ENCODE measurements at places on chromosomes 11 and 22.

DNA sequence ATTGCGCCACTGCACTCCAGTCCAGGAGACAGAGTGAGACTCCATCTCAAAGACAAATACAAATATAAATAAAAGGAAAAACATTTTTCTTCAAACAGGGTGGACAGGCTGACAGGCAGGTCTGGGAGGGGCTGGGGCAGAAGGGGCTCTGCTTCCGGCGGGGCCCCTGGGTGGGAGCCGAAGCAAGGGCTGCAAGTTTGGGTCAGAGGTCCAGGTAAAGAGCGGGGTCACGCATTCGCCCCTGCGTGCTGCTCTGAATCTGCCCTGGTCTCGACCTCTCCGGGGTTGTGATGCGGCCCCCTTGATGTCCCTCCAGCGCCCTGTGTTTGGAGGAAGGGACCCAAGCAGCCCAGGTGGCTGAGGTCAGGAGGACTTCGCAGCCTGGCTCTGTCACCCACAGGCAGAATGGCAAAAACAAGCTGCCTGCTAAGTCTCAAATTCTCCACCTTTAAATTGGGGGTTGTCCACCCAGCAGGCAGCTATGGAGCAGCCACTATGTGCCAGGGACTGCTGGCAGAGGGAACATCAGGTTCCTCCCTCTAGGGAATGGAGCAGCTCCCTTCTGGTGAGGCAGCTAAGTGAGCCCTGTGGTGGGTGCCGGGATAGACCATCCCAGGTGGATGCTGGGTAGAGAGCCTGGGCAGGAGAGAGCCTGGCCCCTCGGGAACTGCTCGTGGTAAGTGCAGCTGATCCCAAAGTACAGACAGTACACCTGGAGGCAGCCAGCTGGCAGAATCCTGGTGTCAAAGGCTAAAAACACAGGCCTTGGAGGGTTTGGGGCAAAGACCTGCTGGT lies 10.3 kb upstream of the PHF21B start:
- no peak for DNase-seq

GRCh38 chr11:64489831-64490441 lies 101.1 kb upstream of the SLC22A12 start:
- peak; percentile 13 for DNase-seq

GRCh38 chr11:124746621-124747243 lies 5.3 kb downstream of the VSIG2 start:
- DNase-seq, result no peak

GRCh38 chr11:76253416-76253815 lies 47.1 kb upstream of the WNT11 start:
- DNase-seq, result no peak

GRCh38 chr11:26851696-26852095 lies 129.8 kb upstream of the SLC5A12 start:
- DNase-seq, result no peak

DNA sequence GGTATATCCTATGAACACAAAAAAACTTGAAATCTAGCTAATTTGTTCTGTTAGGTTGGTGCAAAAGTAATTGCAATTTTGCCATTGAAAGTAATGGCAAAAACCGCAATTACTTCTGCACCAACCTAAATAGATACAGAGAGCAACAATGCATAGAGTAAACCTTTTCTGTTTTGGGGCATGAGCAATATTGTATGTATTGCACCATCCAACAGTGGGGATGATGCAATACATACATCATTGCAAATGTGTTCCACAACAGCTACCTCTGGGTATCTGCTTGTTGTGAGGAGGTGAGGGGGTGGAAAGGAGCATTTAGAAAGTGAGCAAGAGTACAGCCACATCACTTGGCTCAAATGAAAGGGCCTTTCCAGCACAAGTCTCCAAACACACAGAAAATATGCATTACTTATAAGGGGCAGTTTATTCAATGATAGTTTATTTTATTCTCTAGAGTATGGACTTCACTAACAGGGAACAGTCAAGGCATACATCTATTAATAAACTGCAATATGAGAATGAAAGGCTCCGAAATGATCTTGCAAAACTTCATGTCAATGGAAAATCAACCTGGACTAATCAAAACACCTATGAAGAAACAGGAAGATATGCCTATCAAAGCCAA lies 77.3 kb downstream of the DEUP1 start:
- no peak for DNase-seq

DNA sequence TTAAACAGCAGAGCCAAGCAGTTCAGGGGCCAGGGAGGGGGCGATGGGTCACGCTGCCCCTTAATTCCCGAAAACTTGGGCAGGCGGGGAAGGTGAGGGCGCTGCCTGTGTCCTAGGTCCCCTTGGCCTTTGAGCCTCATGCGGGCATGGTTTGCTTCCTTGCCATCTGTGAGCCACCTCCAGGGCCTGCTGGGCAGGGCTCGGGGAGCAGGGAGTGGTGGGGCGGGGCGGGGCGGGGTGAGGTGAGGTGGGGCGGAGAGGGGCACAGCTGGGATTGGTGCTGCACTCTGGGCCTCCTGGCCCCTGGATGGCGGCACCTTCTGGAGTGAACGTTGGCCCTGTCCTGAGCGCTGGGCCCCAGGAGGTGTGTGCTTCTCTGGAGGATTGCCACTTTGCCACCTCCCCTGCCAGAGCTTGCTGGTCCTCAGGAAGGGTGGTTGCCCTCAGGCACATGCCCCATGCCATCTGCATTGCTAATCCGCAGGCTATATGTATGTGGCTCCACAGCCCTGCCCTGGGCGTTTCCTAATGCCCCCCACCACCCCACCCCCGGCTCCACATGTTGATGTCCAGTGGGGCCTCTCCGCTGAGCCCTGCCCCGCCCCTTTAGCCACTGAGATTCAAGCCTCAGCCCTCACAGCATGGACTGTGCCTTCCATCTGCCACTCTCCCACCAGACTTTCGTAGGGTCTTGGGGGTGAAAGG lies 352.5 kb downstream of the TBC1D22A start:
- no peak for DNase-seq

DNA sequence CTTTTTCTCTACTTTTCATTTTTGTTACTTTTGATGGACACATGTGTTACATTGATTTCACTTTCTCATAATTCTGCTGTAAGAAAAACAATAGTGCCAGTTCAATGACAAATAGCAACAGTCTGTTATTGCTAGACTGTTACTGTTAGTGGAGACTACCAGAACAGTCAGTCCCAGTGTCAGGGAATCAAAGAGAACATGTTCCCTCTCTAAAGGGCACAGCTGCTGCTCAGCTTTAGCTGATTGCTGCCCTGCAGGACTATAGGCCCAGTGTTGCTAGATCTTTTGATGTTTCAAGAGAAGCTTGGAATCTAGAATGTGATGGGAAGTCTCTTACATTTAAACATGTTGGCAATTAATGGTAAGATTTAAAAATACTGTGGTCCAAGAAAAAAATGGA lies 3.4 kb downstream of the BIRC3 start:
- no peak for DNase-seq

DNA sequence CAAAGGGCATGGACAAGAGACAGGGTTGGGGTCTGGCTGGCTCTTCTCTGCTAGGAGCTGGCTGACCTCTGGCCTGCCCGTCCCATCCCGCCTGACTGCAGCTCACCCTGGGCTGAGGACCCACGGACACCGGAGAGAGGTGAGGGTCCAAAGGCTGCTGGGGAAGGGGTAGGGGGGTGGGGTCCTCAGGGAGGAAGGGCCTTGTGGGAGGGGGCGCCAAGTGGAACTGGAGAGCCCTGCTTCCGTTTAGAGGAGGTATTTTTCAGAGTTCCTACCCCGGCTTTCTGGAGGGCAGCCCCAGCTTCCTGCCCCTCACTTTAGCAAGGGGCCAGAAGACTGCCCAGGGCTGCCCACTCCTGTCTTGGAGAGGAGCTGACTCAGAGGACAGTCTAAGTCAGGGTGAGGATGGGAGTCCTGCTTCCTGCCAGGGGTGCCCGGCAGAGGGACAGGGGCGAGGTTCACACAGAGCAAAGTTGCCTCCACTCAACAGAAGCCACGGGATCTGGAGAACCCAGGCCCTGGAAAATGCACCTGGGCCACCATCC lies 7.1 kb downstream of the LARGE2 start:
- no peak for DNase-seq

DNA sequence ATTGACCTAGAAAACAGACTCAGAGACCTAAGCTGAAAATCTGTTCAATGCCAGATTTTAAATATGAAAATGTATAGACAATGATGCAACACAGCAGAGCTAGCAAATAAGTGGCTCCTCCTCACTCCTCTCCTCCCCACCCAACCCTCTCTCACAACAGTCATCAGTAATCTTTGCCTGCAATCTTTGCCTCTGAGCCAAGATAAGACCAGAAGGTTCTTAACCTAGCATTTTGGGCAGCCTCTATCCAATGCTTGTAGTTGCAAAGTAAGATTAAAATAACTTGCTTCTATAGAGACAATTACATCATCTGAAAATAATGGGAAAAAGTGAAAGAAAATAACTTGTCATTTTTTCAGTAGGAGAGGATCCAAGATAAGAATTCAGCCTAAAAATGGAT lies 117.3 kb downstream of the PARVA start:
- no peak for DNase-seq

DNA sequence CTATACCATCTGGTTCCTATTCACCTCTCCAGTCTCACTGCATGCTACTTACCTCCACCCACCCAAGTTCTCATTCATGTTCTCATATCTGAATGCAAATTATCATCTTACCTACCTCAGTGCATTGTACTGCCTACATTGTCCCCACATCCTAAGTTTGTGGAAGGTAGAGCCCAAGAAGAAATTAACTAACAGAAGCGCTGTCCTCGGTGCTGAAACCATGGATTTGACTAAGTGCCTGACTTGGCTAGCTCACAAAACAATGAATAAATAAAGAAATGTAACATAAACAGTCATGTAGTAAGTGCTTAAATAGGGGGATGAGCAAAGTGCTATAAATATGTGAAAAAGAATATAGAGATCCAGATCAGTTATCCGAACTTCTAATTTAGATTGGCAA lies 63.2 kb downstream of the GRIA4 start:
- no peak for DNase-seq

- peak; percentile 66 for DNase-seq
These were observed 21.9 kb downstream of the SERPINH1 start for GRCh38 chr11:75583718-75584658.

GRCh38 chr11:8267831-8268529 lies 4.3 kb upstream of the LMO1 start:
- no peak for DNase-seq

DNA sequence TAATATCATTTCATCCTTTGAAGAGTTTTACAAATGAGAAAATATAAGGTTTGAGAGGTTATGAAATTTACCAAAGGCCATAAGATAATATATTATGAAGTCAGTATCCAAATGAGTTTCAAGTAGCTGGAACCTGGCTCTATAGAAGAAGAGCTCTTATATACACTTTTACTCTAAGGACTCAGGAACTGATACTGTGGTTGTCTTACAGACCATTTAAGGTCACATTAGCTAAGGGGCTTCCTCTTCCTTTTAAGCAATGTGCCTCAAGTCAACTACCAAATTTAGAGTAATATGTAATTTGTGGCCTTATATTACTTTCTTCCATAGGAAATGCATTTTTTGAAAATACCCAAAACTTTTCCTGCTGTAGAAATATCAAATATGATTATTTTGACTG lies 369.3 kb downstream of the DLG2 start:
- no peak for DNase-seq
